ENCODE measurements at places on chromosomes 3 and 15.

- DNase-seq, result no peak
Observed at GRCh38 chr3:10292505-10293419, at the start of gene GHRL. GHRL (minus strand) TSS chr3:10292947; CDS start chr3:10290180, 2,767 bp downstream.

DNA sequence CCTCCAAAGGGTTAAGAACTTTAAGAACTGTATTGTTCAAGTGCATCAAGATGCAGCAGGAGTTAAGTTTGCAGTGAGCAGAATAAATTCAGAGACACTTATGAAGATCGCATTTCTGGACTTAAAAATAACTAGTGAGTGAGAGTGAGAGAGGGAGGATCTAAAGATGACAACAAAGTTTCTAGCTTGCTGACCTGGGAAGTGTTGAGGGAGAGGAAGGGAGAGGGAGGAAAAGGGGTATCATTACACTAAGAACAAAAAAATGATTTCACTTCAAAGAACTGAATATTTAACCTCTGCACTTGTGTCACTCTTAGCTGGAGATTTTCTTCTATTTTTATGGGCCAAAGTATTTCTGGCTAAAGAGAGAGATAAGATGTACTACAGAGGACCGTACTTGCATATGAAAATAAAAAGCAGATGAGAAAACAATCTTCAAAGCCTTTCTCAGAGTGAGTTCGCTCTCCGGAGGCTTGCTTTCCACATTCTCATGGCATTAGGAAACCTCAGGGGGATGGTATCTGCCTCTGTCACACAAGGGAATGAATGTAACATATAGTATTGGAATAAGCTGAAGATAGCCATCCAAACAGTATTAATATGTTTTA, 91.4 kb upstream of the TJP1 start:
- DNase-seq, result no peak

GRCh38 chr3:47849699-47850563, 47.0 kb downstream of the DHX30 start:
- no peak for DNase-seq

DNA sequence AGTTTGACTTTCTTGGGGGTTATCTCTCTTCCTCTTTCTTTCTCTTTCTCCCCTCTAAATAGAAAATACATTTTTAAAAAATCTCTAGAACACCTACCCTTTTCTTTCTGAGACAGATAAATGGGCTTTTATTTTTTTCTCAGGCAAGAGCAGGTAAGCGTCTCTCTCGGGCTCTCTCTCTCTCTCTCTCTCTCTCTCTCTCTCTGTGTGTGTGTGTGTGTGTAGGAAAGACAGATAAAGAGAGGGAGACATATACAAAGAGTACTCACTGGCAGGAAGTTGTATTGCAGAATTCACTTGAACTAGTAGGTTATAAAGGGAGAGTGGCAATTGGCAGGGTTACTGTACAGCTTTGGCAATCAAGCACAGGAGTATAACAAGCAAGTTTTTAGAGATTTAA, 118.1 kb upstream of the LSAMP start:
- DNase-seq, result no peak

GRCh38 chr15:39573844-39574243, 7.0 kb upstream of the THBS1 start:
- DNase-seq, result no peak

- no peak for DNase-seq
Observed at GRCh38 chr15:52683580-52683979, 4.4 kb upstream of the ATOSA start.

GRCh38 chr15:80006946-80007345, 36.0 kb upstream of the BCL2A1 start:
- DNase-seq, result no peak
